ENCODE measurements at places on chromosomes 6 and 20. TPM values are rescaled to one million over a fixed set of nuclear protein-coding genes. Genes with fewer than 3 reads are reported as not detected.

Gene PPP1R16B
- not detected for total RNA-seq

GRCh38 chr6:85185977-85186376 is 263.9 kb upstream of the NT5E start:
- no peak for DNase-seq

GRCh38 chr20:38872491-38873049 is 53.6 kb upstream of the FAM83D start:
- no peak for DNase-seq

Gene OR14J1
- not detected for total RNA-seq

- DNase-seq: no peak
Observed at GRCh38 chr20:1526310-1526709, 31.2 kb downstream of the SIRPD start.

DNA sequence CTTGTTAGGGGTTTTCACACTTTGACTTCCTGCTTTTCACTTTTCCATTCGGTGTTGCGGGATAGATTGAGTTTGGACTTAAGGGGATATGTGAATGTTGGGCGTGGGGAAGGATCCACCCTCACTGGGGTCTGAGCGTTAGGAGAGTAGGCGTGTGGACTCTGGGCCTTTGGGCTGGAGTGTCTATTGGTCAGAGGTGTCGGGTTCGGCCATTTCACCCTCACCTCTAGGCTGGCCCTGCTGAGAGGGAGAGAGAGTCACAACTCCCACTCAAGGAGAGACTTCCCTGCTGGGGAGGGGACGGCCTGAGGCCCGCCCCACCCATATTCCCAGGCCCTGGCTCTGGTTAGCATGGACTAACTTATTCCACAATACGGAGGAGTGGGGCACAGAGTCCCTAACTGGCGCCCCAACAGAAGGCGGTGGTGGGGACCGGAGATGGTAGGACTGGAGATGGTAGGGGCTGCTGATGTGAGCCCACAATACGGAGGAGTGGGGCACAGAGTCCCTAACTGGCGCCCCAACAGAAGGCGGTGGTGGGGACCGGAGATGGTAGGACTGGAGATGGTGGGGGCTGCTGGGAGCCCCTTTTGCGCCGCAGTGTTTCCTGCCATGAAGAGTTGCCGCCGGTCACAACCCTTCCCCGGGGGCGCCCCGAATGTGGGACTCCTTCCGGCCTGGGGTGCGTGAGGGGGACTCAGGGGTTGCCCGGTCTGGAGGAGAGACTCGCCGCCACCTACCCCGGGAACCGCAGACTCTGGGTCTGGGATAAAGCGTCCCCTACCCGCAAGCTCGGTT is 1.4 kb upstream of the PTPRA start:
- no peak for DNase-seq

DNA sequence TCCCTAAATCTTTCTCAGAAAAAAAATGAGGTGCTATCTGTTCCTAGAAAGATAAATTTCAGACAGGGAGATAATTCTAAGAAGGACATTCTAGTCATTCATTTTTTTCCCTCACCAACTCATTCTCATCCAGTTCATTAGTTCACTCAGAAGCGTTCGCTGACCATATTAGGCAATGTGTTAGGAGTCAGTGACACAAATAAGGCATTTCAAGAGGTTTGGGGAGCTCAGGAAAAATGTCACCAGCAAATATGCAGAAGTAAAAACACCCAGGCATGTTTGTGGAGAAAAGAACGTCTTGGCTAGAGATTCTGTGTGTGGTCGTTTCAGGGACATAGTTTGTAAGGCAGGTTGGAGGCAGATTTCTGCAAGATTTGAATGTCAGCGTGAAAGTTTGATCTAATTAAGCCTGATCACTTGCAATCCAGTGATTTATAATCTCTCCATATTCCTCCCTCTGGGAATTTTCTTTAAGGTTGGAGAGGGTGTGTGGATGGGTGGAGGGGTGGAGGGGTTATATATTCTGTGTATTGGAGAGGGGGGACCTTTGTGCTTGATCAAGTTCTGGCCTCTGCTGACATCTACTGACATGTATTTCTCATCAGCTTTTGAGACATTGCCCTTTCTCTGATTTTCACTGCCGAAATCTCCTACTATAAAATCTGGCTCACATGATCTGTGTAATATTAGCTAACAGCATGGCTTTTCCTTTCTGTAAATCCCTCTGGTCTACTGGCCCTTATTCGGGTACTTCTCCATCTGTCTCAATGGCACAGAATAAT is 3.6 kb downstream of the MYCT1 start:
- DNase-seq: no peak

GRCh38 chr6:155125906-155126305 is 130.8 kb downstream of the TIAM2 start:
- peak; percentile 60 for DNase-seq

Gene KIAA1586
- 15.4 TPM for total RNA-seq

Measured in HFFc6 (cell line).